ENCODE measurements at places on chromosomes 4 and X. TPM values are rescaled to one million over a fixed set of nuclear protein-coding genes. Genes with fewer than 3 reads are reported as not detected.

DNA sequence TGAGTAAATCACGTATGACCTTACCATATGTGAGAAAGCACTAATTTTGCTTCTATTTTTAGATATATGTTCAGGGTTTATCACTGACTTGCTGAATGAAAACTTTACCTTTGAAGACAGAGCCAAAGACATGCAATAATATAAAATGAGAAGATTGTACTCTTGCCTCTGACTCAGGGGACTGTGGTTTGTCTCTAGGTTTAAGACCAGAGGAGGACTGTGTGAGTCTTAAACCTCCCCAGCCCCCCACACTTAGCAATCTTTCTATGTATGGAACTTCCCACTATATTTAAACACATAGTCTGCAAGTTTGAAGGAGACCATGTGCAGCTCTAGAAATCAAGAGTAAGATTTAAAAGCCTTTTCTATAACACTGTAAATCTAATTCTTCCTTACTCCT lies 368.7 kb upstream of the FAM241A start:
- DNase-seq = peak; percentile 65

GRCh38 chr4:128525992-128526630 lies 238.5 kb upstream of the PGRMC2 start:
- DNase-seq = peak; percentile 95

DNA sequence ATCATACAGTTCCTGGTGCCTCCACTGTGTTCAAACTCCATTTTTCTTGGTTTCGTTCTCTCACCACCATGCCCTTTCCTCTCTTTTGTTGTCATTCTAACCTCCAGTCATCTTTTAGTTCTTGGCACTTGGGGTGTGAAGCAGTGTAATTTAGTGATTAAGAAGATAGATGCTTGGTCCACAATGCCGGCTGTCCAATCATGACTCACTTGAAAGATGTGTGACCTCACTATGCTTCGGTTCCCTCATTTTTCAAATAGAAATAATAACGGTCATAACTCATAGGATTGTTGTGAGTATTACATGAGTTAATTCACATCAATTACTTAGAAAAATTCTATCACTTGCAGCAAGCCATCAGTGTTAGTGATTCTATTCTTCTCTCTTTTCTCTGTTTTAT lies 327.8 kb downstream of the ADGRL3 start:
- no peak for DNase-seq

TCEANC gene
- 5.2 TPM for total RNA-seq

CORIN gene
- 3.2 TPM for total RNA-seq

- DNase-seq = no peak
These were observed 329.7 kb downstream of the FBXW7 start for GRCh38 chr4:152206185-152206584.

DNA sequence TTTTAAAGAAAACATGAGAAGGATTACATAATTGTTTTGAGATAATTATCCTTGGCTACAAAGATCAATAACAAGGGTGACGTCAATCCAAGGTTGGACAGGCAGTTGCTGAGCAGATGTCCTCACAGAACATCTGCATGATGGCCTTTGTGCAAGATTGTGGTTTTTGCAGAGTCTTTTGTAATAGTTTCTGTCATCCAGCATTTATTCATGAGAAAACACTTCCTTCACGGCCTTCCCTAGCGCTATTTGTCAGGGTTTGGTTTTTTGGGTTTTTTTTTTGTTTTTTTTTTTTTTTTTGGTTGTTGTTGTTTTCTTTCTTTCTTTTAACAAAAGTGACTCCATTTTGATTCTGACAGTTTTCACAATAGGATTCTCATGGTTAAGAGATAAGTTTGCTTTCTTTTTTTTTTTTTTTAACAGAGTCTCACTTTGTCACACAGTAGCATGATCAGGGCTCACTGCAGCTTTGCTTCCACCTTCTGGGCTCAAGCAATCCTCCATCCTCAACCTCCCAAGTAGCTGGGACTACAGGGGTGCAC lies 31.5 kb upstream of the ELF2 start:
- DNase-seq = peak; percentile 96

PASD1 gene
- not detected for total RNA-seq

DNA sequence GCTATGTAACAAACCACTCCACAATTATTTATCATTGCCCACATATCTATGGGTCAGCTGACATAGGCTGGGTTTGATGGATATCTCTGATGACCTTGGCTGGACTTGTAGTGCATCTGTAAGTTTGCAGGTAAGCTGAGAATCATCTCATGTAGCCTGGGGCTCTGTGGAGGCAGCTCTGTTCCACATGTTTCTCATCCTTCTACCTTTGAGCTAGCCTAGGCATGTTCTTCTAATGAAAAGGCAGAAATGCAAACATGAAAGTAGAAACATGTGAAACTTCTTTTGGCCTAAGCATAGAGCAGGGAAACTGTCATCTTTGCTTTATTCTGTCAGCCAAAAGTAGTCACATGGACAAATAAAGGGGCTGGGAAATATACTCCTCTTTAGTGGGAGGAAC lies 18.2 kb downstream of the MRPL1 start:
- DNase-seq = no peak

ZAR1 gene
- total RNA-seq = not detected

DNA sequence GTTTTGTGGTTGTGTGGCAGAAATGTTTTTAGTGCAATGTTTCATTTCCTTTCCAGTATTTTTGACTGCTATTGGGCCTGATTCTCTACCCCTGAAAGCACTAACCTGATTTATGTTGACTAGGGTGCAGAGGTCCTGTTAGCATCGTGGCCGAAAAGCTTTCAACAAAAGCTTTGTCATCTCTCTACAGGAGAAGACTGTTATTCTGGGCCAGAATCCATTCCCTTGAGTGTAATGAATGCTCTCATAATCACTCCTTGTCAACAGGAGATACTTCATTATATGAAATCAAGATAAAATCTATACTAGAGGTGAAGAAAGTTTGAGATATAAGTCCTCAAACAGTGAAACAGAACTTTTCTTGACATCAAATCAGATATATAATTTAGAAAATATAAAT lies 195.5 kb downstream of the ZNF330 start:
- peak; percentile 27 for DNase-seq

TMEM271 gene
- not detected for total RNA-seq
